ENCODE measurements at places on chromosomes 13 and 19.

- DNase-seq: no peak
Observed at GRCh38 chr13:106425661-106426060, 109.8 kb downstream of the EFNB2 start.

- no peak for DNase-seq
Observed at GRCh38 chr13:30666113-30666512, 48.4 kb downstream of the USPL1 start.

DNA sequence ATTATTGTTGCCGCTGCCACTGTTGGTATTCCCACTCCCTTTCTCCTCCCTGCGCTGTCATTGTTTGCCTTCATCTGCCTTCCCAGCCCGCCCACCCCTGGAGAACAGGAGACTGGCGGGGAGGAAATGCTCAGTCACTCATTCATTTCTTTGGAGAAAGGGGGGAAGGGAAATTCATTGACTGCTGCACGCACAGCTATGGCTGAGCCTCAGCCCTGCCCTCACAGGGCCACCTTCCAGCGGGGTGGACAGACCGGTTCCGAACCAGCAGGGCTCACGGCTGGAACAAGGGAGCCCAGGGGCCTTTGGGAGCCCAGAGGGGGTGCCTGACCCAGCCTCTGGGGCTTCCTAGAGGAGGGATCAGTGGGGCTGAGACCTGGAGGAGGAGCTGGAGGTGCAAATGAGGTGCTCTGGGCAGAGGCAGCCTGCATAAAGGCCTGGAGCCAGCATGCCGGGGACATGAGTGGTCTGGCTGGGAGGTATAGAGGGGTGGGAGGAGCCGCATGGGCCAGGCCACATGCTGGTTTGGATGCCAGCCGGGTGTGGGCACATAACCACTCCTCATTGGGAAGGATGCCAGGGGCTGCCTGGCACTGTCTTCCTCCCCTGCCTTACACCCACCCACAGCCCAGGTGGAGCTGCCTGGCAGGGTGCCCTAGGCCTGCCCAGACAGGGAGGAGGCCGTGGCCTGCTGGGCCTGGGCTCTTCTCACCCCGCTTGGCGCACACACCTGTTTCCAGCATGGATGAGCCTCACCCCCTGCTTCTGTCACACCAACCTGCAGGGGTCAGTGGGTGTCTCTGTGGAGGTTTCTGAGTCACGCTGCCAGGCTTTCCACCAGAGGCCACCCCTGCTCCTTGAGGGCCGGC is 26.8 kb downstream of the PPP5C start:
- DNase-seq: no peak

DNA sequence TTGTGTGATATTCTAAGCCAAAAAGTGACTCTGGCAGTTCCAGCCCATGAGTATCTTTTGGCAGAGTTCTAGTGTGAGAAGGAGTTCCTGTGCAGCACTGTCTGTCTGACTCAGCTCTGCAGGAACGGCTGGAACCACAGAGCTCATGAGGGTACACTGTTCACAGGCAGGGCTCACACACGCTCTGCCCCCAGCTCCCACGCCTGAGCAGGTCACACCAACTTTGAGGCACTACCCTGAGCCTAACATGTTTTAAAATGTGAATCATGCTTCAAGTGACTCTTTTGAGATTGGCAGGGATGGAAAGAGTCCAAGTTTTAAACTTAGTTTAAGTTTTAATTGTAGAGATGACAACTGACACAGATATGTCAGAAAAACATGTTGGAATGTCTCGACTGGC is 1203.3 kb downstream of the UQCRFS1 start:
- DNase-seq: no peak

DNA sequence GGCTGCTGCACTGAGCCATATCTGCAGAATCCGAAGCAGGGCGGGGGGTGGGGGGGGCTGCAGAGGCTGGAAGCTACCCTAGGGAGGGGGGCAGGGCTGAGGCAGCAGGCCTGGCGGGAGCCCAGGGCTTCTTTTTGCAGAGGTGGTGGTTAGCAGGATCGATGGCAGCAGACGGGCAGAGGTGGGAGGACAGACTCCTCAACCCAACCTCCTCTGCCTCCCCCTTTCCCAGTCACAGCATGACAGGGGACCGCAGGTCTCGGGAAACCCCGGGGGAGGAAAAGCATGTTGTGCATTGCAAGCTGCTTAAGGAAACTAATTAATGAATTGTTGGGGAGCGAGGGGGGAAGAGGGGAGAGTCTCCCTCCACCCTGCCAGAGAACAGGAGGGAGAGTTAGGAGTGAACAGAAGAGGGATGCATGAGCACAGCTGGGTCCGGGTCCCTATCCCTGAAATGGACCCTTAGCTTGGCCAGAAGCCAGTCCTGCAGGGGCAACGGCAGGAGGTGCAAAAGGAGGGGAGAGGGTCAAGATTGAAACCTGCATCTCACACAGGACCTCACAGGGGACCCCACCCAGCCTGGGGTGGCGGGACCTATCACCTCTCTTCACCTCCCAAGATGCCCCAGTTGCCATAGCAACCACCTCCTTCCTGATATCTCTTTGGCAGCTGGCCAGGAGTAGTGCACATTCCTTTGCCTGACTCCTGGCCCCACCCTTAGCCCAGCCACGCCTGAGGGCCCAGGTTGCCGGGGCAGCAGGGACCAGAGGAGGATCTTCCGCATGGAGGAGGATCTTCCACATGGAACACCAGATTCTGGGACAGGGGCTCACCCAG is 1.8 kb downstream of the FXYD7 start:
- DNase-seq: no peak

- DNase-seq: no peak
Observed at GRCh38 chr13:100633461-100633860, 41.1 kb downstream of the TMTC4 start.

- DNase-seq: no peak
Observed at GRCh38 chr13:95275322-95276036, 25.8 kb downstream of the ABCC4 start.

DNA sequence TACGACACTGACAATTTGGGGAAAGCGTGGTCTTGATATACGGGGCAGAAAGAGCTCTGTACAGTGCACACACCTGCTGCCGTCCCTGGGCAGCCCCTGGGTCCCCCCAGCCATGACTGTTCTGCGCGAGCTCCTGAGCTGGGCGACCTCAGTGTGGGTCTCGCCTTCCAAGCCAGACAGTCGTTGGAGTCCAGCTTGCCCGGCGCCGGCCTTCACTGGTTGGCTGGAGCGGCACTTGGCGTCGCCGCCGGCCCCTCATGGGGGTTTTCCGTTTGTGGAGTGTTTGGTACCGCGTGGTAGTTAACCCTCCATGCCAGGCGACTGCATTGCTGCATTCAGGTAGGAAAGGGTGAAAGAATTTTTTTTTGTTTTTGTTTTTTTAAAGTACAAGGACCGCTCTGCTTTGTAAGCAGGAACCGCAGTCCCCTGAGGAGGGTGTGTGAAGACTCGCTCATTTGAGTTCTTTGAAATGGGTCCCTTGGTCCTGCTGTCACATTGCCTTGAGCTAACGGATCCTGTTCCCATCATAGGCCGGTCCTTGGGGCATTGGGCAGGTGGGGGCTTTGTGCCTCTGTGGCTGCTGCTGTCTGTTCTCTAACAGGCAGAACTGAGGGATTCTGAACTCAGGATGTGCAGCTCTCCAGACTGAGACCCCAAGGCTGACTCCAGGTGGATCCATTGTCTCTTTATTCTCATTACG is 10.8 kb upstream of the RPS15 start:
- no peak for DNase-seq

GRCh38 chr19:58001895-58002369 is 688 bp downstream of the ZNF606 start:
- DNase-seq: peak; percentile 13

DNA sequence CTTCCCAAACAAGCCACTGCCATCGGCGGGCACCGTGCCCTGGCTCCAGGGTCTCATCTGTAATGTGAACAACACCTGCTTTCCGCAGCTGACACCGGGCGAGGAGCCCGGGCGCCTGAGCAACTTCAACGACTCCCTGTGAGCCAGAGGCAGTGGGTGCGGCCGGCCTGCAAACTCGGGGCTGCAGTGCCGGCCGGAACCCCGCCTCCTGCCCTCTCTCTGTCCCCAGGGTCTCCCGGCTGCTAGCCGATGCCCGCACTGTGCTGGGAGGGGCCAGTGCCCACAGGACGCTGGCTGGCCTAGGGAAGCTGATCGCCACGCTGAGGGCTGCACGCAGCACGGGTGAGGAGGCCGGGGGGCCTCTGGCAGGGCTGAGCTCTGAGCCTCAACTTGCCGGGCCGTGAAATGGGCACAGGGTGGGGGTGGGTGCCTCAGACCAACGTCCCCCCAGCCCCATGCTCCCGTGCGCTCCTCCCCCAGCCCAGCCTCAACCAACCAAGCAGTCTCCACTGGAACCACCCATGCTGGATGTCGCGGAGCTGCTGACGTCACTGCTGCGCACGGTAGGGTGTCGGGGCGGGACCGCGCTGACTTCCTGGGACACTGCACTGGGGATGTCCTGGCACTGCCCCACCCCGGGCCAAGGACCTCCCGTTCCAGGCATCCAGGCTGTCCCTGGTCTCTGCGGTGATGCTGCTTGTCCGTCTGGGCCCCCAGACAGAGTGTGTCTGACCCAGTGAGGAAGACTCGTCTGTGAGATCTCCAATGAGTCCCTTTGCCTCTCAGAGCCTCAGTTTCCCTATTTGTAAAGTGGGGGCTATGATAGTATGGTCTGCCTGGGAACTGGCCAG is 2.2 kb downstream of the ABCA7 start:
- no peak for DNase-seq

GRCh38 chr13:49326222-49326917 is 78.6 kb downstream of the CDADC1 start:
- no peak for DNase-seq

GRCh38 chr13:42981317-42981716 is 10.7 kb downstream of the EPSTI1 start:
- no peak for DNase-seq

DNA sequence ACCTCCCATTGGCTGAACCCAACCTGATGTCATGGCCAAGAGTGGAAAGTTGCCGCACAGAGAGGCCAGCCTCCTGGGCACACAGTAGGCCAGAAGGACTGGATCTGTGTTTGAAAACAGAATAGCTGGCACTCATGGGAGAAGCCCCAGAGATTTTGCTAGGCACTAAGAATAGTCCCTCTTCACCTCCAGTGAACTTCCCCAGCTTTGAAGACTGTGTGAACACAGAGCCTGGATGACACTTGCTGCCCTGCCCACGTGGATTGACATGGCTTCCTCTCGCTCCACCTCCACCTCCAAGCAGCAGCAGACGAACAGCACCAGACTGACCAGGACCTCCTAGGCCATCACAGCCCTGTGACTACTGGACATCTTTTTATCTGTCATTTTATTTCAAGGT is 37.9 kb upstream of the KL start:
- no peak for DNase-seq

DNA sequence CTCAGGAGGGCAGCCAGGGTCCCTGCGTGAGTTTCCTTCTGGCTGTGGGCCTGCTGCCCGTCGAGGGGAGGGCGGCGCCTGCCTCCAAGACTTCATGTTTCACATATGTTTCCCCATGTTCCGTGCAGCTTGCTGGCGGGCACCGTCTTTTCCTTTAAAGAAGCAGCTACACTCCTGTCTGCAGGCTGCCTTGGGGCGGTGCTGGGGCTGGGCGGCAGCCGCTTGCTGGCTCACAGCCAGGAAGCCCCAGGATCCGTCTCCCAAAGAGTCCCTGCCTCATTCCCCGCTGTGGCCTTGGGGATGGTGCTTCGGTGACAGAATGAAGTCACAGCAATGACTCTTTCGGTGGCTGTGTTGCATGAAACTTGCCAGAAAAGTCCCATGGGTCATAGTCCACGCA is 24.9 kb downstream of the PIAS4 start:
- no peak for DNase-seq

DNA sequence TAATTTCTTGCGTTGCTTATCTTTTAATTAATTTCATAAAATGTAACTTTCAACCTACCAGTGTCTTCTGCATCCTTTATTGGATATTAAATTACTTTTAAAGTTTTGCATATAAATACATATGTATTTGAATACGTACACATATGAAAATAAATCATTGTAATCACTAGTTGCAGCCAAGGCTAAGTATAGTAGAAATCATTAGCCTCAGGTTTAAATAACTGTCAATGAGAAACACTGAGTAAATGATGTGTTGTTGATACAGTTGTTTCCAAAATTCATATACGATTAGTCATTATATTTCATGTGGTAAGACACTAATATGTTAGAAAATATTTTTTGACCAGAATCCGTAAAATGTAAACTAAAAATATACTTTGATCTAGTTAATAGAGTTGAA is 1267.1 kb upstream of the PCDH20 start:
- no peak for DNase-seq

DNA sequence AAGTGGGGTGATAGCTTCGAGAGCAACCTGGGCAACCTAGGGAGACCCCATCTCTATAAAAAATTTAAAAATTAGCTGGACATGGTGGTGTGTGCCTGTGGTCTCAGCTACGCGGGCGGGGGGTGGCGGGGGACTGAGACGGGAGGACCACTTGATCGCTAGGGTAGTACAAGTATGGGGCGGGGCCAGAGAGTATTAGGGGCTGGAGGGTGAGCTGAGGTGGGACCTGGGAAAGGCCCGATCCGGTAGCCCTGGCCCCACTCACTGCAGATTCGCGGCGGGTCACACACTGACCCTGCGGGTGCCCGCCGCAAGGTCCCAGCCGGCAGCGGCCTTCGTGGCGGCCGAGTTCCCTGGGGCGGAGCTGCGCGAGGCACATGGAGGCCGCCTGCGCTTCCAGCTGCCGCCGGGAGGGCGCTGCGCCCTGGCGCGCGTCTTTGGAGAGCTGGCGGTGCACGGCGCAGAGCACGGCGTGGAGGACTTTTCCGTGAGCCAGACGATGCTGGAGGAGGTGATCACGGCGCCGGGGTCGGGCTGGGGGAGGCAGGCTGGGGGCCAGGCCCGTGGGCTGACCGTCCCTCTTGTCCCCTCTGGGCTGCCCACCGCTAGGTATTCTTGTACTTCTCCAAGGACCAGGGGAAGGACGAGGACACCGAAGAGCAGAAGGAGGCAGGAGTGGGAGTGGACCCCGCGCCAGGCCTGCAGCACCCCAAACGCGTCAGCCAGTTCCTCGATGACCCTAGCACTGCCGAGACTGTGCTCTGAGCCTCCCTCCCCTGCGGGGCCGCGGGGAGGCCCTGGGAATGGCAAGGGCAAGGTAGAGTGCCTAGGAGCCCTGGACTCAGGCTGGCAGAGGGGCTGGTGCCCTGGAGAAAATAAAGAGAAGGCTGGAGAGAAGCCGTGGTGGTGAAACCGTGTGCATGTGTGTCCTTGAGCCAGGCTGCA is 2.0 kb upstream of the ARHGAP45 start:
- peak; percentile 67 for DNase-seq

- DNase-seq: no peak
Observed at GRCh38 chr19:46453661-46454060, 17.7 kb downstream of the PNMA8A start.

GRCh38 chr13:90233933-90234672 is 1113.4 kb upstream of the MIR17HG start:
- DNase-seq: no peak

GRCh38 chr13:25207291-25207810 is 35.3 kb upstream of the AMER2 start:
- no peak for DNase-seq

DNA sequence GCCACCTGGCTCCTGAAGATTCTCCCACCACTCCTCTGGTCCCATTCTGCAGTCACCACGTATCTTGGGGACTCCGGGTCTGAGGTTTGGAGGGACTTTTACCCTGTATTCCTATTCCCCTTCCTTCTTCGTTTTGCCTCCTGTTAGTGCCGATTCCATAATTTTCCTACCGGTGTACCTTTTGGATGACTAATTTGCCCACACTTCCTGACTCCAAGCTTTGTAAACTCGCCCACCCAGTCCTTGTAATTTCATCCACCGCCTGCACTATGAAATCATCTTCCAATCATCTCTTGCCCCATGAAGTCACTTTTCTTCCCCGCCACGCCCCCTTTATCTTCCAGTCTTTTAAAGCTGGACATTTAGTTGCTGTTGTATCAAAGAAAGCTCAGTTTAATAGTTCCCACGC is 572 bp downstream of the UCHL3 start:
- DNase-seq: peak; percentile 13

Measured in stimulated activated CD4-positive, alpha-beta T cell treated with anti-CD3 and anti-CD28 coated beads, Interleukin-4, amount 100 ng/mL, for 48 hours (primary cell).